ENCODE measurements at places on chromosomes 4 and X.
A peak's percentile ranks its signal among the peaks of the same experiment; 100 is the strongest.

- DNase-seq = no peak
Observed at GRCh38 chrX:8688776-8689175, 43.2 kb downstream of the ANOS1 start.

DNA sequence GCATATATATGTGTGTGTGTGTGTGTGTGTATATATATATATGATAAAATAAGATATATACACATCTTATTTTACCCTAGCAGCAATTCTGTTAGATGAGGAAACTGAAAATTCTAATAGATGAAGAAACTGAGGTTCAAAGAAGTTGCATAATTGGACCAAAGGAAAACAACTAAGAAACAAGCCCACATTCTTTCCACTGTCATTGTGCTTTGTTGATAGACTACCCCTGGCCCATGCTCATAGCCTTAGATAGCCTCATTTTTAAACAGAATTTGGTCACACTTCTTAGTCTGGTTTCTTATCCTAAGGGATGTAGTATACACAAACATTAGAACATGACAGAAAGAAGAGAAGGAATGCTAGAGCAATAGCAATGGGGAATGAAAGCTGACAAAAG, 138.8 kb downstream of the NDST3 start:
- DNase-seq = no peak

- no peak for DNase-seq
Observed at GRCh38 chrX:46653482-46653881, 79.9 kb downstream of the CHST7 start.

DNA sequence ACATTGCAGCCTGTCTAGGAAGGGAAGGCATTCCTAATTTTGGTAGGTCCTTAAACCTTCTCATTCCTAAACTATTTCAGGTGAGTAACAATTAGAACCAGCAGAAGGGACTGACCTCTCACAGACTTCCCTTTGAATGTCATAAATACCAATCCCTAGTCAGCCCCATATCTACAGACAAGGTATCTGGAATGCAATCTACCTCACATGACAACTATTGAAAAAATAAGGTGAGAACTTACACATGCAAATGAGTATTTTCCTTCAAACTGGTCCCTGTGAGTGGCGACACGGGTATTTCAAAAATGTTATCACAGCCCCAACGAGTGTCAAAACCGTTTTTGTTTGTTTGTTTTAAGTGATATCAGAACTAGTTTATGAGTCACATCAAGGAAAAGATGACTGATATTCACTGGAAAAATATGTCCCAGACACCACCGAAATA, 102.4 kb upstream of the VCX2 start:
- DNase-seq = no peak

DNA sequence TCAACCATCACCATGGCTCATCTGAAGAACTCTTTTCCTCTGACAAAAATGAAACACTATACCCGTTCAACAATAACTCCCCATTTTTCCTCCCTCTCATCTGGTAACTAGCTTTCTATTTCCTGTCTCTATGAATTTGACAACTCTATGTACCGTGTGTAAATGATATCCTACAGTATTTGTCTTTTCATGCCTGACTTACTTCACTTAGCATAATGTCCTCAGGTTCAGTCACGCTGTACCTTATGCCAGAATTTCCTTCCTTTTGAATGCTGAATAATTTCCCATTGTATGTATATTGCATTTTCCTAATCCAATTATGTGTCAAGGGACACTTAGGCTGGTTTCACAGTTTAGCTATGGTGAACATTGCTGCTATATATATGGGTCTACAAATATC, 18.2 kb downstream of the MAGEA9 start:
- DNase-seq = no peak

DNA sequence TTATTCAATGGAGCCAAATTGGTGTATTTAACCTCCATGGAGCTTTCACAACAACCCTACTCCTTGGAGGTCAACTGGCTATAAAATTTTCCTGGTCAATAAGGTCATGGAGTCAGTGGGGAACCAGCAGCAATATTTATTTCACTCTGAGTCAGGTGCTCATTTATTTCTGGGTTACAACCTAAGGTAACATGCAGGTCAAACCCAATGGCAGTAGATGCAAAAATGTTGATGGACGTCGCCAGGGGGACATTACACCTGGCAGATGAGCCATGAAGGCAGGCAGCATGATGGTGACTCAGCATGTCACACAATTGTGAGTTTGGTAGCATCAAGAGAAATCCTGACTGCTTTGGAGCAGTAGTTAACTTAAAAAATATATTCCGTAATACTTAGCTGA, 514.1 kb downstream of the IL15 start:
- DNase-seq = no peak

- peak; percentile 19 for DNase-seq
Observed at GRCh38 chr4:24470666-24471485, 113.5 kb downstream of the DHX15 start.

GRCh38 chrX:51494409-51494808, 2.0 kb downstream of the NUDT11 start:
- DNase-seq = no peak

DNA sequence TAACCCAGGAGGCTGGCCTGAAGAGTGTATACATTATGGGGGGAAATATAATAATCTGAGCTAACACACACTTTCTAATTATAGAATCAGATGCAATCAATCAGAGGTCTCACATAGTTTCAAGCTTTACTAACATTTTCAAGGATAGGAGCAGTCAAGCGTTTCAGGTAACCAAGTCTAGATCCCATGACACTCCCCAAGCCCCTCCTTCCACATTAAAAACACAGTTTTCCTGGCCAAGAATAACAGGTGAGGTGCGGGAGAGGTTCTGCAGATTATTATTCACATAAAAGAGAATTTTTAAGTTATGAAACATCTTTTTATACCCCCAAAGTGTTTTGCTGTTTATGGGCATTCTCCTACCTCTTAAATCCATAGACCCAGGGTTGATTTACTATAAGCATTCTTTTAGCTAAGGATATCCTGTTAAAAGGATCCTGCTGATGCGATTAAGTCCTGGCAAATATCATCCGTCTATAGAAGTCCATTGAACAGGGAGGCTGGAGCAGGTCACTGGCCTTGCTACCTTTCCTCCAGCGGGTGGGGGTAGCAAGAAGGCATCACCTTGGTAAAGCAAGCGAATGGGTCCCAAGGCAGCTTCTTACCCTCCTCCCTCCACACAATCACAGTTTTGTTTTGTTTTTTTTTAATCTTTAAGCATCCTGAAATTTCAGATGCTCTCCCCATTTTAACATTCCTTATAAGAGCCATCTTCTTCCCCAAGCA, 104.7 kb upstream of the GPM6A start:
- no peak for DNase-seq

DNA sequence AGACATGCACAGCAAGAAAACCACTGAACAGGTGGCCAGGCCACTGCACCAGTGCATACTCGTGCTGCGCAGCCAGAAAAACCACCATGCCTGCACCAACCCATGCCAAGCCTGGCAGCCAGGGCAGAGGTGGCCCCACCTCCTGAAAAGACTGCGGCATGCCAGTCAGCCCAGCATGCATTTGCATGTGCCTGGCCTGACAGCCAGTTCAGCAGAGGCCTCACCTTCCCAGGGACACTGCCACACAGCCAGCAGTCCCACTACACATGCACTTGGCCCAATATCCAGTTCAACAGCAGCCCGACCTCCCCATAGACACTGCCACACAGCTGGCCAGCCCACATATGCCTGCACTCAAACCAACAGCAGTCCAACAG, 43.5 kb upstream of the DDX60 start:
- no peak for DNase-seq

GRCh38 chr4:6200011-6200921, at the start of gene JAKMIP1:
JAKMIP1 (minus strand) TSS chr4:6200549; CDS start chr4:6112850, 87,699 bp downstream.
- peak; percentile 93 for DNase-seq

- no peak for DNase-seq
Observed at GRCh38 chr4:12928751-12929150, 555.4 kb downstream of the RAB28 start.

GRCh38 chr4:12409507-12410190, 981.0 kb upstream of the HS3ST1 start:
- DNase-seq = peak; percentile 29

DNA sequence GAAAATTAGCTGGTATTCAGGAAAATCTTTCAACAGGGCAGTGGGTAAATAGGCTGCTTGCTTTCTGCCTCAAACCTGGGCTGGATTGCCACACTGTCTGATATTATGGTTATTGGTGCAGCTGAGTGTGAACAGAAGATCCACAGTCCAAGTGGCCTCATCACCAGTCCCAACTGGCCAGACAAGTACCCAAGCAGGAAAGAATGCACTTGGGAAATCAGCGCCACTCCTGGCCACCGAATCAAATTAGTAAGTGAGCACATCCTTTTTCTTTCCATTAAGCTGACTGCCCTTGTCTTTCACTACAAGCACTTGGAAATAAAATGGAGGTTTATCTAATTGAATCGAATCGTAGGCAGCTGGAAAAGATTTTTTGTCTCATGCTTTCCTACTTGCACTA, 204.7 kb downstream of the TLL1 start:
- DNase-seq = no peak

- DNase-seq = no peak
Observed at GRCh38 chr4:154614306-154614705, 1.9 kb upstream of the FGG start.

GRCh38 chrX:69493193-69493592, 10.9 kb upstream of the NALF2 start:
- peak; percentile 44 for DNase-seq

DNA sequence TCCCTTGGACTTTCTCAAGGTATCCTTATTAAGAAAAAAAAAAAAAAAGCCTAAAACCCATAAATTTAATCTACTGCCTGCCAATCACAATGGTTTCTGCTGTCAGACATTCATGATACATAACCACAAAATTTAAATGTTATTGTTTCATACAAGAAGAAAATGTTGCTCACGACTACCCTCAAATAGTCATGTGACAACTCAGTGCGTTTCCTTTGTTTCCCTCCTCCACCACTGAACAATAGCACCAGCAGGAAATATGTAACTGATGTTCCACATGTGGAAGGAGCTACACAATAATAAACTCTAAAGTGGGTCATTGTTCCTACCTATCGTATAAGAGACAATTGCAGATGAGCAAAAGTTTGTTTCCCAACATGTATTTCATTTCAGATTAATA, 244.1 kb upstream of the EDNRA start:
- DNase-seq = no peak

DNA sequence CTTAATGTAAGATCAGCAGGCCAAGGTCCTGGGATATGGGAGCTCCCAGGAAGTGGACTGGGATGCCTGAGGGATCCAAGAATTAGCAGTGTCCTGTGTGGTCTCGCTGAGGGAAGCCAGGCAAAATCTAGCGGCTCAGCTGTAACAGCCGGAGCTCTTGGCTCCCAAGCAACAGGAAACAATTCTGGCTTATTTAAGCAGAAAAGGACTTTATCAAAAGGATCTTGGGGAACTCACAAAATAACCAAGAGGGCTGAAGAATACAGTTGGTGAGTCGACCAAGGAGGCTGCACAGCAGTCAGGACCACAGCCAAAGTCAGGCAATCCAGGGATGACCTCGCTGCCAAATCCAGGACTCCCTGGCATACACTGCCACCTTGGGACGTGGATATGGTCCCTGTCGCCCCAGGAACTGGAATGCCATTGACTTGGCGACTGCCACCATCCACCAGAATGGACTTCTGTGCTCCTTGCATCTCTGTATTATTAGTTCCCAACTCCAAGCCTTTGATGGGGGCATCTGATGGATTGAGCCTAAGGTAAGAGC, 165.3 kb upstream of the BCOR start:
- DNase-seq = no peak

DNA sequence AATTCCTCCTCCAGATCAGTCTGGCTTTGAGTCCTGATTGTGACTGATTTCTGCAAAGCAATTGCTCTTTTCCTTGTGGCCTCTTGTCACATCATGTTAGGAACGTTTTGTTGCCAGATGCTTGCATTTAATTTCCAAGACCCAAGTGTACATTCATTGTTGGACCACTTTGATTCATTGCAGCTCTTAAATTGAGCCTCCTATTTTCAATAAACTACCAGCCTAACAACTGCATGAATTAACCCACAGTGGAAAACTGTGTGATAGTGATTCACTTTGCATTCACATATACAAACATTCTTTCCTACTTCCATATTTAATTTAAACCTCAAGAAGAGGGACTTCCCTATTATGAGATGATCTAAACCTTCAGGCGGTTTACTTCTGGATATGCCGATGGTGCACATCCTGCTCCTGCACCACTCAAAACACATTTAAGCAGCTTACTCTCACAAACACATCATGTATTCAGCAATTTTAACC, 118.4 kb downstream of the AFF1 start:
- no peak for DNase-seq

DNA sequence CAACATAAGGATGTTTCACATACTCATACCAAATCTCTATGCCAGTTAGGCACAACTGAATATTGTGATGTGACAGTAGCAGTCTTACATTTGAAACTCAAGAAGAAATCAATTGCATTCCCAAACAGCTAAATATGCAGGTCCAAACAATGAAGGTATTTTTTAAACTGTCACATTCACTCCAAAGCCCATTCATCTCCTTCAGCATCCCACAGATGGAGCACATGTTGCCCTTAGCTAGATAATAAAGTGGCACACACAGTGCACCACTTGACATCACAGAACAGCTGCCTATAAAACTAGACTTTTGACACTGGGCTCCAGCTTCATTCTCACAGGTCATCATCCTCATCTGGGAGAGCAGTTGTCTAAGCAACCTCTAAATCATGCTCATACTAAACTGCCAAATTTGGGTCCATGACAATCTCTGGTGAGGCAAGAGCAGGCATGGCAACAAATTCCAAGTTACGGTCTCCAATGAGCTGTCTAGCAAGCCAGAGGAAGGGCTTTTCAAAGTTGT, 26.2 kb upstream of the ARHGEF6 start:
- no peak for DNase-seq

GRCh38 chr4:2141762-2142451, 82.8 kb downstream of the NAT8L start:
- DNase-seq = no peak

DNA sequence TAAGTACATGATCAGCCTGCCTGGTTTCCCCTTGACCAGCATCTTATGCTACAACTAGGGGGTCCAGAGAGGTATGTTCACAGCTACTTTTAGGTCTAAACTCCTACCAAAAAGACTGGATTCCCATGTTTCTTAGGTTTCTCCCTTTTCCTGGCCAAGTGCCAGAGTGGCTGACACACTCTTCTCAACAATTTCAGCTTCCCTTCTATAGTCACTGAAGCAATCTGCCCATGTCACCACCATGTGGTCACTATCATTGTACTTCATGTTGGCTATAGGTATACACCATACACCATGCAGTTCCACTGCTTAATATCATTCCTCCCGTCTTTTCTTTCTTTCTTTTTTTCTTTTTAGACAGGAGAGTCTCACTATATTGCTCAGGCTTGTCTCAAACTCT, 66.9 kb downstream of the KLHL13 start:
- DNase-seq = no peak

Measured in urothelium cell line (cell line).